IMR-90 (cell line): ENCODE measurements at places on chromosomes 5 and 9. TPM values are rescaled to one million over a fixed set of nuclear protein-coding genes. Genes with fewer than 3 reads are reported as not detected.

SLC25A51 gene
- 63.0 and 81.6 TPM in 2 replicates for total RNA-seq

- peak; percentile 56 for DNase-seq
These were observed 43.0 kb upstream of the HTR4 start for GRCh38 chr5:148697180-148697808.

- DNase-seq: no peak
These were observed 141.4 kb downstream of the PRR16 start for GRCh38 chr5:120605325-120606079.

MEIKIN gene
- not detected in 2 replicates for total RNA-seq

C5orf46 gene
- not detected in 2 replicates for total RNA-seq

DNA sequence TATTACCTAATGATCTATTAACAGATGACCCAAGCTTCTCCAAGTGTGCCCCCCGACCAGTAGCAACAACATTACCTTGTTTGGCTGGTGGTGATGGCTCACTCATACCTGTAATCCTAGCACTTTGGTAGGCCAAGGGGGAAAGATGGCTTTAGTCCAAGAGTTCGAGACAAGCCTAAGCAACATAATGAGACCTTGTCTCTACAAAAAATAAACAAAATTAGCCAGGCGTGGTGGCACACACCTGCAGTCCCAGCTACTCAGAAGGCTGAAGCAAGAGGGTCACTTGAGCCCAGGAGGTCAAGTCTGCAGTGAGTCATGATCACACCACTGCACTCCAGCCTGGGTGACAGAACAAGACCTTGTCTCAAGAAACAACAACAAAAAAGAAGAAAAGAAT lies 62.9 kb downstream of the GCNT1 start:
- DNase-seq: no peak

CEL gene
- total RNA-seq: under 0.01 TPM in 2 replicates

GRCh38 chr9:23643656-23644258 lies 182.3 kb downstream of the ELAVL2 start:
- DNase-seq: no peak

DNA sequence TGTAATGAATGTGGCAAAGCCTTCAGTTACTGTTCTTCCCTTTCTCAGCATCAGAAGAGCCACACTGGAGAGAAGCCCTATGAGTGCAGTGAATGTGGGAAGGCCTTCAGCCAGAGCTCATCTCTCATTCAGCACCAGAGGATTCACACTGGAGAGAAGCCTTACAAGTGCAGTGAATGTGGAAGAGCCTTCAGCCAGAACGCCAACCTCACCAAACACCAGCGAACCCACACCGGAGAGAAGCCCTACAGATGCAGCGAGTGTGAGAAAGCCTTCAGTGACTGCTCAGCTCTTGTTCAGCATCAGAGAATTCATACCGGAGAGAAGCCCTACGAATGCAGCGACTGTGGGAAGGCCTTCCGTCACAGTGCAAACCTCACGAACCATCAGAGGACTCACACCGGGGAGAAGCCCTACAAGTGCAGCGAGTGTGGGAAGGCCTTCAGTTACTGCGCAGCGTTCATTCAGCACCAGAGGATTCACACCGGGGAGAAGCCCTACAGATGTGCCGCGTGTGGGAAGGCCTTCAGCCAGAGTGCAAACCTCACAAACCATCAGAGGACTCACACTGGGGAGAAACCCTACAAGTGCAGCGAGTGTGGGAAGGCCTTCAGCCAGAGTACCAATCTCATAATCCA lies 6.8 kb downstream of the RPL12 start:
- DNase-seq: no peak

PFN3 gene
- not detected in 2 replicates for total RNA-seq

SLC2A6 gene
- total RNA-seq: 2.9 and 3.1 TPM in 2 replicates

DNA sequence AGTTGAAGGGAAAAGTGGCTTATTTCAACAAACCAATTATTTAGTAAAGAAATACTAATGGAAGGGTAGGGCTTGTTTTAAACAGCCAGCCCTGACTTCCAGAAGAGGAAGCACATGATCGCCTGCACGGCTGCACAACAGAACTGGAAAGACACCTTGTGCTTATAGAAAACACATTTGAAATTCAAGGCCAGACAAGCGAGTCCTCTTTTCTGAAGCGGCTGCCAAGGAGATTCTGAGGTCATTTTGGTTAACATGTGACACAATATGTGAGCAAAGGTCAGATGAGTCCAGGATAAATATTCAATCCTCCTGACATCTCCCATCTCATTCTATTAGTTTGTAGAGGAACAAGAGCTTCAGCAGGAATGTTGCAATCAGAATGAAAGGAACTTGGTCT lies 461.4 kb upstream of the ST8SIA4 start:
- DNase-seq: no peak

DNA sequence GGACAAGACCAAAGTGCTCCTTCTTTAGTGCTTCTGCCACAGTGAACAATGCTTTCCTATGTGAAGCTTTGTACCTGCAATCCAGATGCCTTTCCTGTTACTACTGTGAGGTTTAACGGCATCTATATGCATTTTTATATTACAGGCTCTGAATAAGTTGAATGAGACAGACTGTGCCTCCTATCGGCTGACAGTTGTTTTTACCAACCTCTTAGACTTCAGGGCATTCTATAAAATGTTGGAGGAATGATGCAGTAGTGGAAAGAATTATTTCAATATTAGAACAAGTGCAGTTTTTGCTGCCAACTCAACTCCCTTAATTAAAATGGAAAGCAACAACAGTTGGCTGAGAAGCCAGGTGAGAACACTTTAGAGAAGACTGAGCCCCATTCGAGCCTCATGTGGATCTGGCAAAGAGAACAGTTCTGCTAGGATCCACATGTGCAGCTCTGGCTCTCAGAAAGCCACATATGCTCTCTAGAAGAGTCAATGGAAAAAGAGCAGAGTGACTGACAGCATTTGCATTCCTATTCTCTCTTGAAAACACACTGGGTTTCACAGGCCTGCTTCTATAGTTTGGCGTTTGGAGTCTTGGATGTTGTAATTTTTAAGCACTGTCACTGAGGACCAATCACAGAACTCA lies 147.5 kb downstream of the LURAP1L start:
- no peak for DNase-seq

ERP44 gene
- total RNA-seq: 9.1 and 16.1 TPM in 2 replicates

DNA sequence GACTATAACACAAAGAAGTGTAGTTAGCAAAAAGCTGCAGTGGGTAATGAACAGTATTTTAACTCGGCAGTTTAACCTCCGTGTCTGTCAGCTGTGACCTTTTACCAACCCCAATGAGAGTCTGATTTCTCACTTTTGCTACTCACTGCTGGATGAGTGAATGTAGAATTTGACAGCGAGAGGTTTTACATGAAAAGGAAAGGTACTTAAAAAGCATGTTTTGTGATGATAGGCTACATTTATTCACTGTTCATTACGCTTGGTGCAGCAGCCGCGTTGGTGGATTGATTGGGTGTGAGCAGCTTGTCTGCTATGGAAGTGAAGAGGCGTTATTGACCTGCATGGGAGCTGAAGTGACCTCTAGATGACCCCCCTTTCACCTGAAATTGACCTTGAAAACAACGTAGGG lies 867.7 kb downstream of the NR2F1-AS1 start:
- DNase-seq: no peak

TAF11L10 gene
- not detected in 2 replicates for total RNA-seq

GNA14 gene
- total RNA-seq: under 0.01 TPM in 1 of 2 replicates, not detected in the other

DNA sequence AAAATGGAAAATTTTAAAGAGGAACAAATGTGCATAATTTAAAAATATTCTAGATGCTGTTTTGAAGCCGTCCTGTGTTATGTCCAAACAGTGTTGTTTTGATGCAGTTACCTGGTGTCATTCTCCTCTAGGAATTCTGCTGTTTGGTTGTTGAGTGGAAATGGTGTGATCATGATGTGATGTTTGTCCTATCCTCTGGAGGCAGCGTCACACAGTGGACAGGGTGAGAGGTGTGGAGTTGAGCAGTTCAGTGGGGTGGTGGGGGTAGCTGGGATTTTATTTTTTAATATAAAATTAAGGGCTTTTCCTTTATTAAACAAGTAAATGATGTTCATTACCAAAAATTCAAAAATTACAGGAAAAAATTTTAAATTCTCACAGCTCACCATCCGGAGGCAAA lies 31.2 kb downstream of the PRDM6 start:
- no peak for DNase-seq

- DNase-seq: no peak
These were observed 25.3 kb downstream of the SLC22A5 start for GRCh38 chr5:132394667-132395259.

GRCh38 chr5:102742215-102742614 lies 12.9 kb upstream of the PAM start:
- no peak for DNase-seq

GRCh38 chr9:2263665-2264064 lies 248.5 kb downstream of the SMARCA2 start:
- DNase-seq: no peak

GRCh38 chr9:134557331-134557730 lies 84.3 kb upstream of the COL5A1 start:
- no peak for DNase-seq

DNA sequence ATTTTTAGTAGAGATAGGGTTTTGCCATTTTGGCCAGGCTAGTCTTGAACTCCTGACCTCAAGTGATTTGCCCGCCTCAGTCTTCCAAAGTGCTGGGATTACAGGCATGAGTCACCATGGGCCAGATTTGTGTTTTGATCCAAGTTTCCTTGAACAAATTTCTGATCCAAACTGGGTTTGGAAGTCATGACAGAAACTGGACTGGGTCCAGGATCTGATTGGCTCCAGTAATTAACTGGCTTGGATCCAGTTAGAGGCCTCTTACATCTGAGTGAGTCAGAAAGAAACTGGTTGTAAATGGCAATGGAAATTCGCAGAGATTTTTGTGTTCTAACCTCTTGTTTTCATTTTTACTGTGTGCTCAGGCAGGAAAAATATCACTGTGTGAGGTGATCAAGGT lies 141.6 kb downstream of the SLC25A46 start:
- peak; percentile 92 for DNase-seq

DNA sequence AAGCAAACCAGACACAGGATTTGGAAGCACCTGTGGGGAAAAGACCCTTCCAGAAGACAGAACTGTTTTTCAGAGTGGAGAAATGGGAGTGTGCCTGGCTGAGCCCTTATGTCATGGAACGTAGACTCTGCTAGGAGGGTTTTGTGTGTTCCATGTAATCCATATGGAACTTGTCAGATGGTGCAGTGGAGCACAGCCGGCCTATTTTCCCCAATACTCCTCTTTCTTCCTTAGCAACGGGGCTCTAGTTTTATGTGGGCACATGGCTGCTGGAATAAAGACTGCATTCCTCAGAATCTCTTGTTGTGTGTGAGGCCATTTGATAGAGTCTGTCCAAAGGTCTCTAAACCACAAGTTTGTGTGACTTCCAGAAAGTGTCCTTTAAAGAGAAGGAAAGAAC lies 284.0 kb downstream of the DRD1 start:
- DNase-seq: no peak

GRCh38 chr5:73363911-73364730 lies 84.5 kb downstream of the FOXD1 start:
- peak; percentile 80 for DNase-seq

DNA sequence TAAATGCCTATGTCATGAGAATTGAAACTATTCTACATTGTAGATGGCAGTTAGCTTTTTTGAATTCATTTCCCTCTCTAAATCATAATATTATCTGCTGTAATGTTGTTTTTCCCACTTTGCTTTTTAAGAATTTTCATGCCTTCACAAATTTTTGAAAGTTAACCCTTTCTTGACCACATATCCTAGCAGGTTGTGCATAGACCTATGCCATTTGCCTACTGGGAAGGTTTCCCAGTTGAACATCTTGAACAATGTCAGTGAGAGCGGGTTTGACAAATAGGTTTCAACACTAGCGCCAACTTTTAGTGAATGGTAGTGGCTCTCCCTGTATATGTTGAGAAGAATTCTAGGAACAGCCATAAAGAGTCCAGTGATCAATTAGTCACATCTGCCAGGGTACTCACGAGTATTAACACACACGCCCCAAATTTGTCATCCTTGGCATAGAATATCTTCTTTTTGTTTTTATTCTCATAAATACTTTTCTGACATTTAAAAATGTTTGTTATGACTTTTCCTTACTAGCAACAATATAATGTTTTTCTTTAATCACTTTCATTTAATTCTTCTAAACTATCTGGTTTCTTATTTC lies 307.6 kb downstream of the PJA2 start:
- no peak for DNase-seq

- peak; percentile 56 for DNase-seq
These were observed at the start of gene INPP5E for GRCh38 chr9:136439481-136440408. Gene INPP5E, minus strand, starts transcription at chr9:136439845. Its CDS starts 426 bp downstream, at chr9:136439419.

GRCh38 chr5:104452550-104452949 lies 890.0 kb upstream of the NUDT12 start:
- DNase-seq: no peak

DCAF12 gene
- 6.9 and 7.2 TPM in 2 replicates for total RNA-seq

DNA sequence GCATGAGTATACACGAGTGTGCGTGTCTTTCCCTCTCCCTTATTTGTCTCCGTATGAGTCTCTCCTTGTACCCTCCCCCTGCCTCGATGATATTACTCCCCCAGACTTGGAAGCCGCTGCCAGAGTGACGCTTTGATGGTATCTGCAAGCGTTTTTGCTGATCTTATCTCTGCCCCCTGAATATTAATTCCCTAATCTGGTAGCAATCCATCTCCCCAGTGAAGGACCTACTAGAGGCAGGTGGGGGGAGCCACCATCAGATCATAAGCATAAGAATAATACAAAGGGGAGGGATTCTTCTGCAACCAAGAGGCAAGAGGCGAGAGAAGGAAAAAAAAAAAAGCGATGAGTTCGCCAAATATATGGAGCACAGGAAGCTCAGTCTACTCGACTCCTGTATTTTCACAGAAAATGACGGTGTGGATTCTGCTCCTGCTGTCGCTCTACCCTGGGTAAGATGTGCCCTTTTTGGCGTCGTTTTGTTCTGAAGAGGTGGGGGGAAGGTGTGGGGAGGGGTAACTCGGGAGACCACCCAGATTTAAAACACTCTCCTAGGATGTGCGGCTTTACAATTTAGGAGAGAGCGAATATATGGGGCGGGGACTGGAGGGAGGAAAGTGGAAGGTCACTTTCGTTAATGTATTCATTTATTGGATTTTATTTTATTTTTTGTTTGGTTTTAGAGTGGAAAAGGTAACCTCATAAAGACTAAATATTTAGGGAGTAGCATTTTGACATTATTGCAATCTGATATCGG lies at the start of gene GABRG2:
TSS of gene GABRG2 (plus strand) at position 119 of the 757 bp plus-strand sequence. CDS start at position 346, 227 bp downstream.
- no peak for DNase-seq

SLC12A2 gene
- 30.3 and 42.2 TPM in 2 replicates for total RNA-seq

DNA sequence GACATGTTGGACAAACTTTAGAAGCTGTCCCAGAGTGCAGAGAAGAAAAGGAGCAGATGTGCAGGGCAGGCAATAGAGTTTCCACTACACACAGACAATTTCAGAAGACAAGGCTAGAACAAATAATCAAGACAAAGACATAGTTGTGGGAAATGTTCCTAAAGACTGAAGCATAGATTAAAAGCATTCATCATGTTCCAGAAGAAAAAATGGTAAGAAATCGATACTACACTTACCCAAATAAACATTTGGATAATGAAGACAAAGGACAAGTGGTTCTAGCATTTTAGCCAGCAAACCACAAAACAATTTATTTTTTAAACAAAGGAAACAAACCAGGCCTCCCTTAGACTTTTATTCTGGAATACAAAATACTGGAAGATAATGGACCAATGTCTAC lies 97.9 kb downstream of the FSTL4 start:
- no peak for DNase-seq

- DNase-seq: no peak
These were observed 4.9 kb upstream of the UBTD2 start for GRCh38 chr5:172288465-172288864.

TEX48 gene
- total RNA-seq: not detected in 2 replicates

AGPAT2 gene
- 16.1 and 18.9 TPM in 2 replicates for total RNA-seq

- no peak for DNase-seq
These were observed 3.4 kb upstream of the DMXL1 start for GRCh38 chr5:119067450-119067849.

PRELID2 gene
- 8.6 and 13.9 TPM in 2 replicates for total RNA-seq

- DNase-seq: no peak
These were observed 1720.6 kb upstream of the WWC1 start for GRCh38 chr5:166570865-166571264.
